GDM1 (cell line): ENCODE measurements at places on chromosomes 6 and 20.

GRCh38 chr6:8825726-8826125 lies 390.4 kb upstream of the SLC35B3 start:
- DNase-seq: no peak

DNA sequence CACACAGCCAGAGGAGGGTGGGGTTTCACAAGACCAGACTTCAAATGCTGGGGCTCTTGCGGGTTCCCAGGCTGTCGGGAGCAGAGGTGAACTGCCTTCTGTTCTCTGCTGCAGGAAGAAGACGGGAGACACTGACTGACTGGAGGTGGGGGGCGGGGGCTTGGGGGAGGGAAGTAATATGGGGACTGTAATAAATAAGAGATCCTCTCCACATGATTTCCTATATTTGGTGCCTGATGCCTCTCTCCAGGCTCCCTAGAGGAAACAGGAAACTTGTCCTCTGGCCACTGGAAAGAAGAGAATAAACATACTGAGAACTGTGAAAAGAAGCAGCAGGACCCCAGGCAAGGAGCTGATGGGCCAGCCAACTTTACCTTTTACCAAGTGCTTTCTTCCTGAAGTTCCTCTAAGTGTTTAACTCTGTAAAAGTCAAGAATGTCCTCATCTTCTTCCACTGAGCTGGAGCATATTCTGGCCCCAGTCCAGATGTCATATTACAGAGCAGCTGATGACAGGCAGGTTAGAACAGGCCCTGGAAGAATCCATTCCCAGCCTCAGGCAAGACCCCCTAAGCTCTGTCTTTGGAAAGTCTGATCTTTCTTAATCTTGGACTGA lies 33.2 kb upstream of the ADGRF5 start:
- no peak for DNase-seq

GRCh38 chr6:169932491-169932890 lies 181.1 kb downstream of the ERMARD start:
- DNase-seq: no peak

- DNase-seq: no peak
Observed at GRCh38 chr6:163136681-163137397, 277.7 kb upstream of the QKI start.

DNA sequence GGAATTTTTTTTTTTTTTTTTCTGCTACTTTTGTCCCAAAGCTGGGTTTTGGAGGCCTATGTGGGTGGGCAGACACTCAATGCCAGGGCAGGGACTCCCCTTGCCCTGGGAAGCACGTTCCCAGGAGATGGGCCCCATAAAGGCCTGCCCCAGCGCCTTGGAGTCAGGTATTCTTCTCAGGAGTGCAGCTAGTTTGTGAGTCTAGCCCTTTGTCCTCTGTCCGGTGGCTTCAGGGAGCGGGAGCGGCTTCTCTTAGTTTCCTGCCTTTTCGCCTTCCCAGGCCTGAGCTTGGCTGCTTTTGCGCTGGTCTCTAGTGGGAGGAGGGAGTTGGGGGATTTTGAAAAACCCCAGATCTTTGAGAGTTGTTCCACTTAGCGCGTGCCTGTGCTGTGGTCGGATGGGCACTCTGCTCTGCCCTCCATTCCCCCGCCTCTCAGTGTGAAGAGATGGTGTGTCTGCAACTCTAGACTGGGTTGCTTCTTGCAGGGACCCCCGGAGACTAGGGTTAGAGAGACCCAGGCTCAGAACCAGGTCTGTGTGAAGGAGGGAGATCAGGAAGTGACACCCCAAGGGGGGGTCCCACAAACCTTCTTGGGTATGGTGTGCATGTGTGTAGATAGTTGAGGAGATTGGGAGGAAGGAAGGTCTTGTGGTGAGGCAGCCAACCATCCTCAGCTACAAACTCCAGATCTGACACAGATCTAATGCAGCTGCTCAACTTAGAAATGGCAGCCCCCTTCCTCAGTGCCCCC lies 1.3 kb downstream of the PLCG1 start:
- DNase-seq: no peak

DNA sequence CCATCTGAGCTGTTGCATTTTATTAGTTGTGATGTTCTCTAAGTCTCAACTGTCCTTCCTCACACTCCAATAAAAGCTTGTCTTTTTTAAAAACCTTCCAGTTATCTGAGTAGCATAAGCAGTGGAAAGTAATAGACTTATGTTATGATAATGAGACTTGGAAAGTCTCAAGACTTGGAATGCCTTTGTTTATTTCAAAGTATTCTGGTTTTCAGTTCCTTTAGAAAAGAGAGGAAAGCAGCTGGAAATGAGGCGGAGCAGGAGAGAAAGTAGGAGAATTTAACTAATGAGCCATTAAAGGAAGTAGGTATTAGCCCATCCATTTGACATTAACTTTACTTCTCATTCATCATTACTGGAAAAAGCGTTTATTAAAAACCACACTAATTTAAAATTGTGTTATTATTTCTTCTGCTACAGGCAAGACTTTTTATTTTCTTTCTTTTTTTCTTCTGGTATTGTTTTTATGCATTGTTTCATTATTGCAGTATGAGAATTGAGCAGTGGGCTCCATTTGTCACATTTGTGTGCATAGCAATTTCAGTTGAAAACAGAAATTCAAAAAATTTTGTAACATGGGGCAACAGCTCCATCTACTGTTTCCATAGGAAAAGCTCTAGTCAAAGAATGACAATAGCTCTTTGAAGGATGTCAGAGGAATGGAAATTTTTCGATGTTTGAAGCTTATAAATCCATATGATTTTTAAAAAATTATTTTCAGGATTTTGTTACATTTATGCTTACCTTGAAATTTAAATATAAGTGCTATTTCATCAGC lies 194.8 kb downstream of the COL9A1 start:
- DNase-seq: no peak

DNA sequence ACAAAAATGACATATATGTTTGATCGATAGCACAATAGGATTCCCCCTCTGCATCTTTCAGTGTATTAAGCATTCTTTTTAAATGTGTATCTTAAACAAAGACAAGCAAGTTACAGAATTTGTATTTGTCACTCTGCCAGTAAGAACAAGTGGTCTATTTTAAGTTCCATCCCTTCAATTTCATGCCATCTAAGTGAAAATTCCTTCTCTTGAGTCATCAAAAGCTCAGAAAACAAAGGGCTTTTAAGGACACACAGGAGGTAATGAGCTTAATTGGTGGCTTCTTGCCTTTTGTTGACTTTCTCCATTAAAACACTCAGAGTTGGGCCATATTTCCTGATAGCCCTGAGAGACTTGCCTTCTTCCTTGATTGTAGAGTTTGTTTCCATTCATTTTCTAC lies 547.8 kb downstream of the TENT5A start:
- DNase-seq: no peak

- no peak for DNase-seq
Observed at GRCh38 chr6:15378866-15379265, 133.0 kb downstream of the JARID2 start.
